ENCODE measurements at places on chromosomes 5 and 9.

GRCh38 chr9:129571298-129572051 lies 49.4 kb downstream of the C9orf50 start:
- no peak for DNase-seq

DNA sequence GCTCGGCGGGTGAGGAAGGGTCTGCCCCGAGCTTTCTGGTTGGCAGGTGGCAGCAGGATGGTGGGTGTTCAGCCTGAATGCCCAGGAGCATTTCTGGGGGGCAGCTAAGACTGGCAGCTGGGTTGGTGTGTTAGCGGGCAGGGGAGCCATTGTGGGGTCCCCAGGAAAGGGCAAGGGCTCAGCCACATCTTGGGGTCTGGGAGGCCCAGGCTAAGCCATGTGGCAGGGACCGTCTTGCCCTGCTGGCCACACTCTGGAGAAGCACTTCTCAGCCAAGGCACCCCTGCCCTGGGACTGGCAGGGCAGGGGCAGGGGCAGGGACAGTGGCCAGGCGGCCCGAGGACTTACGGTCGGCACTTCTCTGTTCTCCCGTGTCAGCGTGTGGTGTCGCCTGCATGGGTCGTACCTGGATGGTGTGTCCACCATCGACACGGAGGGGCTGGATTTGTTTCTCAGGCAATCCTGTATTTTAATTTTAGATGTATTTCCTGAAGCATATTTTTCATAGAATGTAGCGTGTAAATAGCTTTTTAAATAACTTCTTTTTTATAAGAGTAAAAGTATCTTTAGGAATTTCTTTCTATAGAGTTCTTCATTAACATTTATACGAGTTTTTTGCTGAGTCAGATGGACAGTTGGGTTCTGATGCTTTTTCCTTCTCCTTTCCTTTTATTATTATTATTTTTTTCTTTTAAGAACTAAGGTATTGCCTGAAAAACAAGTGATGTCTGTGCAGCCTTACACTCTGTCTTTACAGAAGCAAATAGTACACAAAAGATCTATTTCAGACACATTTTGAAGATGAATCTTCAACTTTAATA lies 102.0 kb downstream of the PHF2 start:
- DNase-seq, result no peak

DNA sequence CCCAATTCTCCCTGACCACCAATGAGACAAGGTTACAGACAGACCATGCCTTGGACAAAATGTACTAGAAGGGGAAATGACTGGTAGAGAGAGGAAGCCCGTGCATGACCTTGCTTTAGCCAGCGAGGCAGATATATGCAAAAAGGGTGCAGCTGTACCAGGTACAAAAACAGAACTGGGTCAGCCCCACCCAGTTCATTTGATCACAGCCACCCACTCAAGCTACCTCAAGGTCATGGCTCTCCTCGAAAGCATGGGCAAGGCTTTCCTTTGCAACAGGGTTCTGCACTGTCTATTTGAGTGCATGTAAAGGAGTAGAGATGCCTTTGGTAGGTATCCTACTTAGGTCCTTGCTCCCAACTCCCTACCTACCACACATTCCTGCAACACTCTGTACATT lies 33.3 kb downstream of the TLE1 start:
- no peak for DNase-seq

- no peak for DNase-seq
Measured at GRCh38 chr5:177447611-177448243, 1.1 kb downstream of the PRR7 start.

GRCh38 chr5:150325426-150325825 lies 22.7 kb upstream of the ARSI start:
- DNase-seq, result no peak

DNA sequence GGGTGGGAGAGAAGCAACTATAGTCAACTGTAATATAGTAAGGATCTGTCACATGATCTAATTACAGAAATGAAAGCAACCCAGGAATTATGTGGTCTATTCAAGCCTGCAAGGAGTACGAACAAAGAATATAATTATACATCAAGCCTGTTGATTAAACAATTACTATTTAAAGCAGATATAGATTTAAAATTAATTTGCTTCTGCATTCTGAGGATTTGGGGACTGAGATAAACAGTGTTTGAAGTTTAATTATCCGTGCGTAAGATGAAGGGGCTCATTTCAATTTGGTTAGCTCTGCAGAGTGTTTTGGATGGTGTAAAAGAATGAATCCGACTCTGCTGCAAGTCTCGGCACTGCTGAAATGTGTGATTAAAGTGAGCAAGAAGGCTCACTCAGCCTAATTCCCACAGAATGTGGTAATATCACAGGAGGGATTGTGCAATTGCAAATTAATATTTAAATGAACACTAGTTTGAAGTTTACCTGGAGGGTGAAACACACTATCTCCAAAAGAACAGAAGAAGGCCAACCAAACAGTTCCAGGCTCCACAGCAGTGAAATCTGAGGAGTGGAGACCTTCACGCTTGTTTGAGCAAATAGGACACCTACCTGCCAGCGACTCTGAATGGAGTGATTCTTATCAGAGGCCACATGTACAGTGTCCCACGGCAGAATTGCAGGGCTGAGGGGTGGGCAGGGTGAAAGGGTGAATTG lies 420.6 kb upstream of the SLC30A5 start:
- DNase-seq, result no peak

DNA sequence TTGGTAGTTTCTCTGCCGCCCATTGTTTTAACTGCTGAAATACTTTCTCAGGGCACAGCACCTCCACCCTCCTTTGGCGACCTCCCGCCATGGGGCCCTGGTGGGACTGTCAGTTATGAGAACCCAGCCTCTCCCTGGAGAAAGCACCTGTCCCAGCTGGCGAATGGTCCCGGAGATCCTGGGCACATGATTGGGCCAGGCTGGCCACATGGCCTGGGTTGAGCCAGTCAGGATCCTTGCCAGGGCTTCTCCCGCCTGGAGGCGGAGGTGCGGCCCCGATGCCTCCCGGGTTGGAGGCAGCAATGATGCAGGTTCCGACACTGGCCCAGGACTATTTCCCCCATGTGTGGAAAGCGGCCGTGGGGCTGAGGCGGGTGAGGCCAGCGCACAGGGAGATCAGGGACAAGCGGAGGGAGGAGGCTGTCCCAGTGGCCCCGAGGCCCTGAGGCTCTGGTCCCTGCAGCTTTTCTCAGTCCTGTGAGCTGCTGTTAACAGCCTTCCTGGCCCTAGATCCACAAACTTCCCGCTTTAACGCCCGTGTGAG lies 13.6 kb downstream of the UNC5A start:
- no peak for DNase-seq

GRCh38 chr9:69030851-69031645 lies 4.5 kb upstream of the FXN start:
- DNase-seq, result no peak

GRCh38 chr9:107005201-107005600 lies 142.2 kb downstream of the ZNF462 start:
- DNase-seq, result no peak

DNA sequence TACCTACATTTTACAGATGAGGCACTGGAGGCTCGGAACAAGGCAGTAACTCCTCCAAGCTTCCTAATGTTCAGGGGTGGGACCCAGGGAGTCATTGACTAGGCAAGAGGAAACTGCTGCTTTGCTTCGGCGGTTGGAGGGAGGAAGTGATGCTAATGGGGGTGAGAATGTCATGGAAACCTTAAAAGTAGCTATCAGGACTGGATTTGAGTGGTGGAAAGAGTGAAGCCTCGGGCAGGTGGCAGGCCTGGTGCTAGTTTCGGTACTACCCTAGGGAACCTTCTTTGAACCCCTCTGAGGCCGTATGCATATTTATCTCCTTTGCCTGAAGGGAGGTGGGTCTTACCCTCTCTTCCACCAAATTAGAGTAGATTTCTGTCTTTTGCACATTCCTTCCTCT lies 1.6 kb downstream of the BSPRY start:
- no peak for DNase-seq

DNA sequence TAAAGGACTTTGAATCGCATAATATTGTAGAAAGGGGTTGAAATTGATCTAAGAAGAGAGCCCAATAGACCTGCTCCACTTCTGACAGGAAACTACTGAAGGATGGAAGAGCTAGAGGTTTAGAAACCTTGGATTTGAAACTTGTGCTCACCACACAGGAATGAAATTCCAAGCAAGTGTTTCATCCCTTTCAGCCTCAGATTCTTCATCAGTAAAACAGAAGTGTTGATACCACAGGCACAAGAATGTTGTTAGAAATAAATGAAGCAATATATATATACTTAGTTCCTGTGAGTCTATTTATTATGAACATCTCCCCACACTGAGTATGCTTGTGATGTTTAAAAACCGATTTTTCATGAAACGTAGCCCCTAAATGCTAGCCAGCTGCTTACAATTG lies 43.8 kb downstream of the PRRC1 start:
- DNase-seq, result no peak

DNA sequence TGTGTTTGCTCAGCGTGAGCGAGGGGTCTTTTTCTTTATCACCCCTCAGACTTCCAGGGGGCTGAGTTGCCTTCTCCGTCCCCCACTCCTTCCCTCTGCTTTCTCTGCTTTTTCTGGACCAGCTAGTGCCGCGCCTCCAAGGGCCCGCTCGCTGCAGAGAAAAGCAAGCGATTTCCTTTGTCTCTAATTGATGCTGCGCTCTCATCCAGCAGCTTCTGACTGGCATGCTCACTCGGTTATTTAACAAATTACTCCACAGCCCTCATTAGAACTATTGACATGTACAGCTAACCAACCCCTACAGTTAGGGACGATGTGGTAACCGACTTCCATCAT lies 288.0 kb downstream of the ELAVL2 start:
- DNase-seq, result no peak

DNA sequence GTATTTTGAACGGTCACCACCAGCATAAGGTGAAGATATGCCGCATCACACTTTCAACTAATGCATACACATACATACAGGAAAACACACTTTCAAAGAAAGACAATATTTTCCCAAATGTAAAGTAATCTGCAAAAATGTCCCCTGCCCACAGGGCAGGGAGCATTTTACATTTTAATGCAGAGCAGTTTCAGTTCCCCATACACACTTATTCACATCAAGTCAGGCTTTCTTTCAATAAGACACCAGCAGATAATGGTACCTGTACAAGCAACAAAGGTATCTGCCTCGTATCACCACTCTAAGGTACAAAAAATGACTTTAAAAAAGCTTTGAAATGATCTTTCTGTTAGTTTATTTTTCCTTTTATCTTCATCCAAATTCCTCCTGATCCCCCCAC lies 247.1 kb upstream of the CCNG1 start:
- DNase-seq, result no peak

GRCh38 chr5:39427229-39427628 lies 2.4 kb upstream of the DAB2 start:
- no peak for DNase-seq
